LoVo (cell line): ENCODE measurements at places on chromosomes 11 and 22.

DNA sequence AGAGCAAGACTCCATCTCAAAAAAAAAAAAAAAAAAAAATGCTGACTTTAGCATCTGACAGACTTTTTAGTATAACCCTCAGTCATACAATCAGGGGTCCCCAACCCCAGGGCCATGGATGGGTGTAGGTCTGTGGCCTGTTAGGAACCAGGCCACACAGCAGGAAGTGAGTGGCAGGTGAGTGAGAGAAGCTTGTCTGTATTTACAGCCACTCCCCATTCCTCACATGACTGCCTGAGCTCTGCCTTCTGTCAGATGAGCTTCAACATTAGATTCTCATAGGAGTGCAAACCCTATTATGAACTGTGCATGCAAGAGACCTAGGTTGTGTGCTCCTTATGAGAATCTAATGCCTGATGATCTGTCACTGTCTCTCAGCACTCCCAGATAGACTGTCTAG, 3.3 kb downstream of the FAM227A start:
- no peak for DNase-seq

DNA sequence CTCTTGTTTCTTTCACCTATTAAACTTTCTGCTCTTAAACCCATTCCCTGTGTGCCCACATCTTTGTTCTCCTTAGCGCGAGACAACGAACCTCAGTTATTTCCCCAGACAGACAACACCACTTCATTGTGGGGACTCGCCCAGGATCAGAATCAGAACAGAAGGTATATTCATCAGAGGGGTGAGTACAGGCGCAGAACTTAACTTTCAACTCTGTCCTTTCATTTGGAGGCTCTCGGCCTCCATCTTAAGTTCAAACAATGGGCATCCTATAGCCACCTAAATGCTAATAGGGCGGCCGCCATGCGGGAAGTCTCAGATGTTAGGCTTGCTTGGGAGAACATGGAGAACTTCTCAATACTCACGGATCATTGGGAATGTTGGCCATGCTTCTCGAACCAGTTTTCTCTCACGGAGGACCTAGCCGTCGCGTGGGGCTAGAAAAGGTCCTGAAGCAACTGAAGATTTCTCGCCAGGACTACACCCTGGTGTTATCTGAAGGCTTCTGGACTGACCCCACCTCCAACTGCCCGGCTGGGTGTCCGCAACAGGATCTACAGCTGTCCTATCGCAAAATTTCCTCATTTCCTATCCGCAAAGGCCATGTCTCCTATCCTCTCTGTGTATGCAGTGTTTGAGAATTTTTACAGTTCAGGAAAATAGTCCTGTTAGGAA, 13.4 kb upstream of the HYLS1 start:
- DNase-seq, result no peak

GRCh38 chr11:134514354-134514951, 102.4 kb upstream of the B3GAT1 start:
- no peak for DNase-seq

DNA sequence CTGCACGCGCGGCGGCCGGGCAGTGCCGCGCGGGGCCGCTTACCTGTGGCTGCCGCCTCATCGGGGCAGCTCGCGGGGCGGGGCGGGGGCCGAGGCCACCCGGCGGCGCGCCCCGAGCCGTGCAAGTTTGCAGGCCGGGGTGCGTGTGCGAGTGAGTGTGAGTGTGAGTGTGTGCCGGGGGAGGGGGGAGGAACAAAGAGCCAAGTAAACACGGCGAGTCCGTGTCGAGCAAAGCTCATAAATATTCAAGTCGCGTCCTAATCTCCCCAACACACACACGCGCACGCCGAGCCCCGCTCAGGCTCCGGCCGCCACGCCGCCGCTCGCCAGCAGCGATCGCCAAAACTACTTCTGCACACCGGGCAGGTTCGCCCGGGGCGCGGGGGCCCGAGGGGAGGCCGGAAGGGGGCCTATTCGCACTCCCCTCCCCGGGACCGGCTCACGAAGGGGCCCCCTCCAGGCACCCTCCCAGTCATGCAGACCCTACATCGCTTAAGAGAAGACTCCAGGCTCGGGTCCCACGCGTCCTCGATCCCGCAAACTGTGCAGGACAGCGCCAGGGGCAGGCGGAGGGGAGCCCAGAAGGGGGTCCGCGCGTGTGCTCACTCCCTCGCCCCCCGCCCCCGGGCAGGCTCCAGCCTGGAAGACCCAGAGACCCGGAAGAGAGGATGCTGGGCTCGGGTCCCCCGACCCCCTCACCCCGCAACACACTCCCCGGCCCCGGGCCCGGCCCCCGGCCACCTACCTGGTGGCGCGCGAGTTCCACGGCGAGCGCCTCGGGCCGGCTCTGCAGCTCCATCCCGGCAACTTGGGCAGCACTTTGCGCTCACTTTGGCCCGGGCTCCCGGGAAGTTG, 827 bp downstream of the PHF21B start:
- DNase-seq, result no peak

DNA sequence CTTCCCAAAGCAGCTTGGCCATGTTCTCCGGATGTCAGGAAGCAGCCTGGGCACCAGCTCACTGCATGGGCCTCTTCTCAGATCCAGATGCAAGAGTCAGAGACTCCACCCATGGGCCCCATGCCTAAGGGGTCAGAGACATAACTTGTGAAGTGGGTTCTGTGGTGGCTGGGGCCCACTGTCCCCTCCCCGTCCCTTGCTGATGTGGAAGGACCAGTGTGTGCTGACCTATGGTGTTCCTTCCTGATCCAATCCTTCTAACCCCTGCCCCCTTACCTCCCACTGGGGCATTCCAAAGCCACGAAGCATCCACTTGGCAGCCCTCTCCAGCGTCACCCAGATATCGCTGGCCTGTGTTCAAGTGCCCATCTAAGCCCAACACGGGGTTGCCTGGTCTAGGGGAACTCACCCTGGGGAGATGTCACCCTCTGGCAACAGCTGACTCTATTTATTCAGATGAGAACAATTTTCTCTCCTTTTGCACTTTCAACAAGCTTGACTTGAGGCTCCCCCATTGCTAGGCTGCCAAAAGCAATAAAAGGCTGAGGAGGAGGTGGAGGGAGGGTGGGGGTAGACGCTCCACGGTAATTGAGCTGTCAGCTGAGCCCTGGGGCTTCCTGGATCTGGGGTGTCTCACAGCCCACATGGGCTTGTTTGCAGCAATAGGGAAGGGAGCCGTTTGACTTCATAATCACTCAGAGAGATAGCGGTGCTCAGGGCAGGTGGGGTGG, 158.5 kb downstream of the ADAMTS15 start:
- DNase-seq, result no peak

DNA sequence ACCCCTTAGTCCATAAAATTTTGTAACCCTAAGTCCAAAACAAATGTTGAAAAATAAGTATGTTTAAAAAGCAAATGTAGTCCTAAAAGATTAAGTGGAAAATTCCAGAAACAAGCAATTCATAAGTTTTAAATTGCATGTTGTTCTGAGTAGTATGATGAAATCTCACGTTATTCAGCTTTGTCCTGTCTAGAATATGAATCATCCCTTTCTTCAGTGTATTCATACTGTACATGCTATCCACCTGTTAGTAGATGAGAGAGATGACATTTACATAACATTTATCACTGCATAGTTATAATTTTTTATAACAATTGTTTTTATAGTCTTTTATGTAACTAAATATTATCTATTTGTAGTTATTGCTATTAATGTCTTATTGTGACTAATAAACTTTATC, 622.3 kb upstream of the CHORDC1 start:
- no peak for DNase-seq

DNA sequence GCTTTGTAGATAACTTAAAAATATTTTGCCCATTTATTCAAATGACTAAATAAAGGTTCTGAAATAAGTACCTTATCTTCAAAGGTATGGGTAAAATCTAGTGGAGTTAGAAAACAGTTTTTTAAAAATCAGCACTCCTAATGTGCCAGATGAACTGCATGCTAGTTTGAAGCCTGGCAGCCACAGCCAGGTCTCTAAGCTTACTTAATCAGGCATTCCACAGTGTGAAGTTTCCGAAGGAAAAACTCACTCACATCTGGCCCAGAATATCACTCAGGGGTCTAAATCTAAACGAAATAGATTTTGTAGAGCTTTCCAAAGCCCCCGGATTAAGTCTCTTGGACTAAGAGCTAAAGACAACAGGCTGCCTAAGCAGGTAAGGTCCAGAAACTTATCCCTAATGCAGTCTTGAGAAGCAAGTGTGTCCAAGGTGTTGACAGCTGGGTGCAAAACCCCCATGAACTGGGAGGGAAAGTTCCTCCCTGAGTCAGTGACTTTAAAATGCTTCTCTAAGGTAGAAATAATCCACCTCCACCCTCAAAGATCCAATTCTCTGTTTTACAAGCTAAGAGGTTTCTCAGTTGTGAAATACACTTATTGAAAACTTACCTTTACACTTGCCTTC, 157.6 kb downstream of the FCHSD2 start:
- no peak for DNase-seq

GRCh38 chr11:18330921-18331320, 8.6 kb downstream of the GTF2H1 start:
- no peak for DNase-seq

- DNase-seq, result no peak
Measured at GRCh38 chr22:49585461-49586243, 242.0 kb downstream of the BRD1 start.

GRCh38 chr11:44693654-44694119, 33.1 kb upstream of the TSPAN18 start:
- DNase-seq, result no peak

DNA sequence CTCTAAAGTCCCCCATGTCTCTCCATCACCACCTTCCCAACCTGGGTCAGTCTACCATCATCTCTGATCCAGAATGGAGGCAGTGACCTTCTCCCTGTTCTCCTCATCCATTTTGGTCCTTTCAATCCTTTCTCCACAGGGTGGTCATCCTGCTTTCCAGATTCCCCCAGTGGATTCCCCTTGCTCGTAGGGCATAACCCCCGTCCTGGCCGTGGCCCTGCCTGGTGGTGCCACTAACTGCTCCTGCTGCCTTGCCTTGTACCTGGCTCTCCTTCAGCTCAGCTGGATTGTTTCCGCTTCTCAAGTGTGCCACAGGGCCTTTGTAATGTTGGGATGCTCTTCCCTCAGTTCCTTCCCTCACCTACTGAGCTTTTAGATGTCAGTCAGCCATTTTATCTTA, 81.6 kb downstream of the MYO7A start:
- no peak for DNase-seq

GRCh38 chr22:35258191-35258988, 1.1 kb downstream of the HMGXB4 start:
- DNase-seq, result peak; percentile 3

GRCh38 chr11:13000721-13001120, 8.4 kb upstream of the RASSF10 start:
- DNase-seq, result no peak

GRCh38 chr11:118845369-118845768, 38.3 kb upstream of the CXCR5 start:
- DNase-seq, result peak; percentile 7

DNA sequence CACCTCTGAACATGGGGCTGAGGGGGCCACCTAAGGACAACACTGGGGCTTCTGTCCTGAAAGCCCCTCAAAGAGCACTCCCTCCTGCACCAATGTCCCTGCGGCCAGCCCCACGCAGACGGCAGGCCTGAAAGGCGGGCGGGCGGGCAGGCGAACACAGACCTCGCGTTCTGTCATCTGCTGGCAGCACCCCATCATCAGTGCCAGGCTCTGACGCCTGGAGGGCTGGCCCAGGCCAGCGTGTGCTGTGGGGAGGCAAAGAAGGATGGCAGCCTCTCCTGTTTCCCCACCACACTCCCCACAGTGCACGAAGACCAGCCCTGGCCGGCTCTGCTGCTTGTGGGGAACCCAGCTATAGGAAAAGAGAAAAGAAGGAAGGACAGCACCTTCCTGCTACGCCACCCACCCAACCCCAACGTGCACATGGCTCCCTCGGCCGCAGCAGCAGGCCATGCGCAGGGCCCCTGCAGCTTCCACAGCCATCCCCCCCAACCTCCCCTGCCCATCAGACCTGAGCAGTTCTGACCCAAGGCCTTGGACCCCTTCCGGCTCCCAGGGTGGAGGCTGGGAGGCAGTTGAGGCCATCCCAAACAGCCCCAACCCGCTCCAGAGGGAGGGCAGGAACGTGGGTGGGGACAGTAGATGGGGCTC, 3.5 kb downstream of the SBF1 start:
- no peak for DNase-seq

DNA sequence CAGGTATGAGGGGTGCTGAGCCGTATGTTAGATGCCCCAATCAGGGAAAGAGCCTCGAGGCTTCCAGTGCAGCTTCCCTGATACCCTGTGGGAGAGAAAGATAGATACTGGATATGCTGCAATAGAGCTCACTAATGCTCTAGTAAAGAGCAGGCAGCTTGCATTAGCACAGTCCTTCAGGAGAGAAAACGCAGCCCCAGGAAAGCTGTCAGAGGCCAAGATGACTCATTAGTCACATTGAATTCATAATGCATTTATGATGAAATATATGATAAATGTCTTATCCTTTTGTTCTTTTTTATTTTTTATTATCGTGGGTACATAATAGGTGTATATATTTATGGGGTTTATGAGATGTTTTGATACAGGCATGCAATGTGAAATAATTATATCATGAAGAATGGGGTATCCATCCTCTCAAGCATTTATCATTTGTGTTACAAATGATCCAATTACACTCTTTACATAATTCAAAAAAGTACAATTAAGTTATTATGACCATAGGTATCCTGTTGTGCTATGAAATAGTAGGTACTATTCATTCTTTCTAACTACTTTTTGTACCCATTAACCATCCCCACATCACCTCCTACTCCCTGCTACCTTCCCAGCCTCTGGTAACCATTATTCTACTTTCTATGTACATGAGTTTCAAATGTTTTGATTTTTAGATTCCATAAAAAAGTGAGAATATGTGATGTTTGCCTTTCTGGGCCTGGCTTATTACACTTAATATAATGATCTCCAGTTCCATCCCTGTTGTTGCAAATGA, 94.5 kb upstream of the TOP3B start:
- no peak for DNase-seq

DNA sequence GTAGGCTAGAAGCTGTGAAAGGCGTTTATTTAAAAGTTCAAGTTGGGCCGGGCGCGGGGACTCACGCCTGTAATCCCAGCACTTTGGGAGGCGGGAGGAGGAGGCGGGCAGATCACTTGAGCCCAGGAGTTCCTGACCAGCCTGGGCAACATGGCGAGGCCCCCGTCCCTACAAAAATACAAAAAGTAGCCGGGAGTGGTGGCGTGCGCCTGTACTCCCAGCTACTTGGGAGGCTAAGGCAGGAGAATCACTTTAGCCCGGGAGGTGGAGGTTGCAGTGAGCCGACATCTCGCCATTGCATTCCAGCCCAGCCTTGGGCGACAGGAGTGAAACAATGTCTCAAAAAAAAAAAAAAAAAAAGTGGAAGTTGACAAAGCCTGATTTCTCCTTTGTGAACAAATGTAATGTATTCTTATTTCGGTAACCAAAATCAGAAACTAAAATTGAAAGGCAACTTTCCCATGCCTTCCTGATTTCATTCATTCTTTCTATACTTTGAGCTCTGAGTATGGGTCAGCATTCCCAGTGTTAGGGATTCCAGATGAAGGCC, 825 bp downstream of the PTPMT1 start:
- DNase-seq, result no peak
